ENCODE measurements at places on chromosomes 16 and 17.

DNA sequence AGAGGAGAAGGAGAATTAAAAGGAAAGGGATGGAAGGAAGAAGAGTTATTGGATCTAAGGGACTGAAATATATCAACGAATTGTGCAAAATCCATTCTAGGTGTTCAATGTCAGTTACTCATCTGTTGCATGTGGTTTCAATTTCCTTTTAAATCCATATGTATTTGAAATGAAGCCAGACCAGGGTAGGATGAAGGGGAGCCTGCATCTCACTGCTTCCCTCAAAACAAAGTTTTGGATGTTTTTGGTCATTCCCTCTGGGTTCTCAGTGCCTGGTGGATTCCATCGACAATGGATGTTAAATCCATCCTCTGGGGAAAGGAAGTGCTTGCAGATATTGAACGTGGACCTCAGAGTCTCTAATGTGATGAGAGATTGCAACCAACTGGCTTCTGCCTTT lies 103.5 kb upstream of the XYLT1 start:
- no peak for DNase-seq

- no peak for DNase-seq
These were observed 99.3 kb upstream of the SOX9 start for GRCh38 chr17:72021417-72022041.

DNA sequence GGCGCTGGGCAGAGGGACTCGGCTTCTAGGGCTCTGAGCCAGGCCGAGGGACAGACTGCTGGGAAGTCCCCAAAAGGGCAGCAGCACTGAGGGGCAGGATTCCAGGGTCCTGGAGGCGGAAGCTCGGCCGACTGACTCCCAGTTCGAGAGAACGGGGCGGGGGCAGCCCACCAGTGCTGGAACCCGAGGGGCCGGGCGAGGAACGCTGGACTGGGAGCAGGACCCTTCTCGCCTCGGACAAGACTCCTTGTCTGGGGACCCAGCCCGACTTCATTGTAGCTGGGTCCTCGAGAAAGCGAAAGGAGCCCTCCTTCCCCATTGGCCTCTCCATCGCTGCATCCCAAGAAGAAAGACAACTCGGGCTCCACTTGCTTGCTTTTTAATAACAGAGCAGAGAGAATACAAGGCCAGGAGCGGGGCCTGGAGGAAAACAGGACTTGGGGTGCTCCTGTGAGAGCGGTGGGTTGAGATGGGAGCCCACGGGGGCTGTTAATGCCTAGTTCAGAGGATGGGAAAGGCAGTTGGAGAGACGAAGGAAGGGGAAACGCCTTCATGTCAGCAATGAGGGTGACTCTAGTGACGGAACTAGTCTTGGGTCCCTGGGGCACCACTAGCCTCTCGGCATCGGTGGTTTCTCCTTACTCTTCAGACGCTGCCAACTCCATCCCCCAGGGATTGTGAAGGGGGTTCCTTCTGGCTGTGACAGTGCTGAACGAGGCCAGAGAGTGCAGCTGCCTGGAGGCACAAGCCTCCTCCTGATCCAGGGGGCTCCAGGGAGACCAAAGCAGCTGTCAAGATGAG lies 492 bp upstream of the CAMTA2 start:
- DNase-seq: no peak

DNA sequence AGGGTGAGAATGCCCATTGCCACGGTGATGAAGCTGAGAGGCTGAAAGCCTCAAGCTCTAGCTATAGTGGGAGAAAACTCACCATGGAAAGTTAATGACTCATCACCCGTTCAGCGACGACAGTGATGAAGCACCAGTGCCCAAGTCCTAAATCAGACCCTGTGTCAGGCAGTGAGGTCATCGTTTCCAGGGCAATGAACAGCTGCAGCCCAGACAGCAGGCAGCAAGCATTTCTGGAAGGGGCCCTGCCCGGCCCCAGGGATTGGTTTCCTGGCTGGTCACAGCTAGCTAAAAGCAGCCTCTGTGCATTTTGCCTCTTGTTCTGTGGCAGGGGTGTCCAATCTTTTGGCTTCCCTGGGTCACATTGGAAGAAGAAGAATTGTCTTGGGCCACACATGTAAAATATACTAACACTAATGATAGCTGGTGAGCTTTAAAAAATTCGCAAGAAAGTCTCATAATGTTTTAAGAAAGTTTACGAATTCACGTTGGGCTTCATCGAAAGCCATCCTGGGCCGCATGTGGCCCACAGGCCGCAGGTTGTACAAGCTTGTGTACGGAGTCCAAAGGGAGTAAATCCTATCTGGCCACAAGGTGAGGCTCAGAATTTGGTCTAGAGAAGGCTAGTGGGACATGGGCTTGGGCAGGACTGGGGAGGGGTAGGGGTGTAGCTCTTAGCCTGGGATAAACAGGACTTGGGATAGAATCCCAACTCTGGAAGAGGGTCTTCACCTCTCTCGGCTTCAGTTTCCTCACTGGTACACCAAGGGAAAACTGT lies 40.6 kb downstream of the MIS12 start:
- DNase-seq: peak; percentile 3

DNA sequence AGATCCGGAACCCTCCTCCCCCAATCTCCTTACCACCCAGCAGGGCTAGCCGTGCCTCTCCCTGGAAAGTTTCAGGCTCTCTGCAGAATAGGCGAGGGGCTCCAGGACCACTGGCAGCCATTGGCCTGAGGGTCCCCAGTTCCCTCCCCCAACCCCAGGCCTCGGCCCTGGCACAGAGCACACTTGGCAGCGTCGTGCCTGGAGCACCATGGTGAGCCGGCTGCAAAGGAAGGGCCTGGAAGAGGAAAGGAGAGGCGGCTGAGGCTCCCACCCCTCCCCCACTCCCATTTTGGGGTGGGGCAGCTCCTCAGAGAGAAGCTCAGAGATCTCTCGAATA lies 369 bp upstream of the BTBD17 start:
- no peak for DNase-seq

DNA sequence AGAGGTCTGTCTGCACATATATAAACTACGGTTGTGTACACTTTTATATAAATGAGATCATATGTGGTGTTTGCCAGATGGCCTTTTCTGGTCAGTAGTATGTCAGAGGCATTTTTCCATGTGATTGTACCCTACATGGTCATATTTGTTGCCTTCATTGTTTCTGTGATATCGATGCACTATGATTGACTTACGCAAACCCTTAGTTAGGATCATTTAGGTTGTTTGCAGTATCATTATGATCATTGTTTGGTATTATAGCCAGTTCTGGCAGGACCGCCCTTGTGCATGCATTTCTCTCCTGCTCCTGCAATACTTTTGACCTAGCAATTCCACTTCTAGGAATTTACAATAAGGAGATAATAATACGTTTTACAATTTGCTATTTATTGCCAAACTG lies 169.1 kb downstream of the MSI2 start:
- DNase-seq: no peak

DNA sequence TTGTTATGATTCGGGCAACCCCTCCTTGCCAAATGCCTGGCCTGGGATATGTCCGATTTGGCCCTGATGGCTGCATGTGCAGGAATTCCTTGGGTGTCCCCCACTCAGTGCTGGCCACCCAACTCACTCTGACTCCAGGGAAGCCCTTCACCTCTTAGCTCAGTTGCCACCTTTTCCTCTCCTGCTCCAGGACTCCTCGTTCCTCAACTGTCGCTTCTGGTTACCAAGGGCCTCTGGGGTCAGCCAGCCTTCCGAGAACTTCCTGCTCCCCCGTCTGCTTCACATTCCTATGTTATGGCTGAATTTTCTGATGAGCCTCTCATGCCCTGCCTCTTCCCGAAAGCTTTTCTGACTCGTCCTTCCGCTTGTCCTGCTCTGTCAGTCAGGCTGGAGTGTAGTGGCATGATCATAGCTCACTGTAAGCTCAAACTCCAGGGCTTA lies 63.5 kb downstream of the SPACA3 start:
- no peak for DNase-seq

- DNase-seq: no peak
These were observed 29.9 kb downstream of the HS3ST2 start for GRCh38 chr16:22843856-22844255.

DNA sequence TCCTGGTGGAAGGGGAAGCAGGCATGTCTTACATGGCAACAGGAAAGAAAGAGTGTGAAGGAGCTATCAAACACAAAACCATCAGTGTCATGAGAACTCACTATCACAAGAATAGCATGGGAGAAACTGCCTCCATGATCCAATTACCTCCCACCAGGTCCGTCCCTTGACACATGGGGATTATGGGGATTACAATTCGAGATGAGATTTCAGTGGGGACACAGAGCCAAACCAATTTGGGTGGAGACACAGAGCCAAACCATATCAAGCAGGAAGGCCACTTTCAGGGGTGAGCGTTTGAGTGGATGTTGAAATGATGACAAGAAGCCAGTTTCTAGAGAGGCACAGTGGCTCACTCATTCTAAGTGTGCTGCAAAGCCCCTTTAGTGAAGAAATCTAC lies 143.8 kb downstream of the CPPED1 start:
- DNase-seq: no peak

DNA sequence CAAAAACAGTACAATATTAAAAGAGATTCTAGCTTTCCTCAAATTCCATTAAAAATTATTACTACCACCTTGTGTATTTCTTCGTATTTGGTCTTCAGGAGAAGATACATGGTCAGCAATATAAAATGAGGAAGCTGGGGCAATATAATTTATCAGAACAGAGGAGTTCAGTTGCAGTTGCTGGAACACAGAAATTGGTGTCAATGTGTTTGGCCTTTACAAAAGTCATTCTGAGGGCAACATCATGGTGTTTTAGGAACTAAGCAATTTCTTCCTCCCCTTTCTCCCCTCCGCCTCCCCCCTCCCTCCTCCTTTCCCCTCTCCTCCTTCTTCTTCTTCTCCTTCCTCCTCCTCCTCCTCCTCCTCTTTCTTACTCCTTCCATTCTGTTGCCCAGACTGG lies 102.1 kb downstream of the YPEL2 start:
- DNase-seq: no peak

DNA sequence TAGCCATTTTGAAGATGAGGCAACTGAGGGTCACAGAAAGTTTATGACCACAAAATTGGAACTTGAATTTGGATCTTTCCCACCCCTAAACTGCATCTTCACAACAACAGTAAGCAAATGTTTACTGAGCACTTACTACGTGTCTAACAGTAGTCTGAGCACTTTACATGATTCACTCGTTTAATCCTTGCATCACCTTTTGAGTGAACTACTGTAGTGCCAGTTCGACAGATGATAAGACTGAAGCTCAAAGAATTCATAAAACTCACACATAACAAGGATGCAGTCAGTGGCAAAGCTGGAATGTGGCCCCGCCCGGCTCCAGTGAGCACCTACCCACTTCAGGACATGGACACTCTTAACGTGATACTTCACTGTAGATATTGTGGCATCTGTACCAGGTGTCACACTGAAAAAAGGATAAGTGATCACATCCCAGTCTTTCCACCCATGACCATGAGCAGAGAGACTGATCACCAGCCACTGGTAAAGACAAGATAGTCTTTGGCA lies 36.0 kb upstream of the HLF start:
- no peak for DNase-seq

- no peak for DNase-seq
These were observed 54.3 kb upstream of the CDC42EP4 start for GRCh38 chr17:73365906-73366623.

GRCh38 chr17:14864127-14864526 lies 401.0 kb downstream of the PMP22 start:
- no peak for DNase-seq

DNA sequence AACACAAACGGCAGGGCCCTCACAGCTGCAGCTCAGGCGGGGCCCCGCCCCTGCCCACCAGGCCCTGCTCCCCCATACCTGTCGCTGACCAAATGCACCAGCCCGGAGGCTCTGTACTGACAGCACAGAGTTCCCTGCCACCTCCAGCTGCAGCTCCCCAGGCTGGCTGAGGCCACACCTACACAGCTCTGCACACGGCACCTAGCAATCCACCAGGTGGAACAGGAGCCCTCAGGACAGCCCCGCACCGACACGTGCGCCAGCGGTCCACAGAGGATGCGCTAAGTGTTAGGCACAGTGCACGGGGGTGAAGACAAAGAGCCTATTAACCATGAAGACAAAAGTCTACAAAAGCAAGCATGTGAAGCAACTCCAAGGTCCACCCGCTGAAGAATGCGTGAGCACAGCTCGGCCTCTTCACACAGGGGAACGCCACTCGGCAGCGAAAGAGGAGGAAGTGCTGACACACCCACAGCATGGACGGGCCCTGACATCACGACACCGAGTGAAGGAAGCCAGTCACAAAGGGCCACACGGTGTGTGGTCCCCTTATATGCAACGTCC lies 5.4 kb downstream of the ZCCHC14 start:
- DNase-seq: no peak

DNA sequence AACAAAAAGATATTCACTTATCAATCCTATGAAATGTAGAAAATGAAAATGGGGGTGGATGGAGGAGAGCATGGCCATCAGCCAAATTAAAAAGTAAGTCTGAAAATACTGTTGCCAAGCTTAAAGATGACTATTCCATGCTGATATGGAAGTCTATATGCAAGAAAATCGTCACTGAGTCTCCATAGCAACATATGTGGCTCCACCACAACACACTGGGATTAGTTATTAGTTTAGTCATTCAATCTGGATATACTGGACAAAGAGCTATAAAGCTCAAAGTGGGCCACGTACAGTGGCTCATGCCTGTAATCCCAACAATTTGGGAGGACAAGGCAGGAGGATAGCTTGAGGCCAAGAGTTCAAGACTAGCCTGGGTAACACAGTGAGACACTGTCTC lies 24.7 kb upstream of the PSMD7 start:
- no peak for DNase-seq

GRCh38 chr17:28702026-28702751 lies 9.5 kb downstream of the PROCA1 start:
- no peak for DNase-seq

DNA sequence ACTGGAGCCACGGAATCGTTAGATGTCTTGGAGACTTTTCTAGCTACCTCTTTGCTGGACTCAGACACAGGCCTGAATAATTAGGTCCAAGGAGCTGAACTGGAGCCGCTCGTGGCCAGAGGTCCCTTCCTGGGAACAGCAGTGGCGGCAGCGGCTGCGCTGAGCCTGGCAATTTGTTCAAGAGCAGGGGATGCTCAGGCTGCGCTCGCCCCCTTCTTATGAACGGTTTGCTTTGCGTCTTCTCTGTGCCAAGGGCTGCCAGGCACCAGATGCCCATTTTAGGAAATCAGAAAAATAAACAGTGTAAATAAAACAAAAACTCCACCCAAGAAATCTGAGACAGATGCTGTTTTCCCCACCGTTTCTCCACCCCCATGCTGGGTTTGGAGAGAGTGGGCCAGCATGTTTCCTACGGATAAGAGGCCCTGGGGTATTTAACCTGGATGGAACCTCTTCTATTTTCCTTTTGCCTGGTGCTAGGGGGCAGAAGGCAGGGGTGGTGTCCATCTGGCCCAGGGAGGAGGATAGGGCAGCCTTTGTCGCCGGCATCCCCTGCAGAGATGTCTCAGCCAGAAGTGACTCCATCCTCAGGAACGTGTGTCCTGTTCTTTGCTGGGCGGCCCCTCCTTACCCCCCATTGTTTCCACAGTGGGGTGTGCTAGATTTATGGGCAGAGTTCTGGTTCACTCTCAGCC lies 163.4 kb downstream of the SEC14L1 start:
- peak; percentile 81 for DNase-seq
